ENCODE measurements at places on chromosomes 2 and 18.

DNA sequence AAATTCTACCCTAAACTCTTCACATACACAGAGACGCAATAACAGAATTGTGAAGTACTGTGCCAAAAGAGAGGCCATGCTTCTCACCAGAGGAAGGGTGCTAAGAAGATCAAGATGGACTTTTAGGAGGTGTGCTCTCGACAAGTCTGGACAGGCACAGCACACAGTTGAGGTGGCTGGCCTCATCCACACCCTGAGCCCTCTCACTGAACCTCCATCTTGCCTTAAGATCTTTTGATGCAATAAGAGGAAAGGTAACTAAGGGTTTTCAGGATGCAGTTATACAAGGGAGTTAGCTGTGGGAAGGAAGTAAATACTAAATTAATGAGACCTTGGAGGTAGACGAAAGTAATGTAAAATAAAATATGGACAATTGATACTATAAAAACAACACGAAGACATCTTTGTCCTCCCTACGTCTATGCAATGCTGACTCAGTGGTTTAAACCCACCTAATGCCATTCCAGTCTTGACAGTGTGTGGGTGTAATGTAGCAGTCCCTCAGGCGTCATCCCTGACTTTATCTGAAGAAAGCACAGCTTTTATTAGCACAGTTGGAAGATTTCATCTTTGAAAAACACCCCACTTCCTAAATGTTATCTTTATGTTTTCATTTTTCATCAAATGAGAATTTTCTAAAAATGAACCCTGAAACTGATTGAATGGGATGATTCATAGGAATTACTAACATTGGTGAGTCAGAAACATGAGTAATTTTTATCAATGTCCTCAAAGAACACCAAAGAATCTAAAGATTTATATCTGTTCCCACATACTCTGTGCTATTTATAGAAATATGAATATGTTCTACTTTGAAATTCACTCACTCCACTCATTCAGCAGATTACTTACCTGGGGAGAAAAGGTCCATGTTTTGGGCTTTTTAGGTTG, 34.0 kb upstream of the MALL start:
- DNase-seq = no peak

DNA sequence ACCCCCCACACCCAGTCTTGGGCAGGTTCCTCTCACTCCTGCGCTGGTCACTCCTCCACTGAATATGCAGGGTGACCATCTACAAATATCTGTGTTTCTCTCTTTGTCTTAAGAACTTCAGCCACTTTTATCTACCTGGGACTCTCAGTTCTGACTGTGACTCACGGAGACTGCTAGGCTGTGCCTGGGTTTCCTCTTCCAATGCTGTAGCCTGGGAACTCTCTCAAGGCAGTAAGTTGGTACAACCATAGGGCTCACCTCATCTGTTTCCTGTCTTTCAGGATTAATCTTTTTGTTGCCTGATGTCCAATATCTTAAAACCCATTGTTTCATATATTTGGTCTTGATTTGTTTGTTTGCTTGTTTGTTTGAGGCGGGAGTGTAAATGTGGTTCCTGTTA, 47.2 kb upstream of the ZNF396 start:
- no peak for DNase-seq

- DNase-seq = peak; percentile 43
Observed at GRCh38 chr2:158753641-158754611, 41.2 kb upstream of the DAPL1 start.

DNA sequence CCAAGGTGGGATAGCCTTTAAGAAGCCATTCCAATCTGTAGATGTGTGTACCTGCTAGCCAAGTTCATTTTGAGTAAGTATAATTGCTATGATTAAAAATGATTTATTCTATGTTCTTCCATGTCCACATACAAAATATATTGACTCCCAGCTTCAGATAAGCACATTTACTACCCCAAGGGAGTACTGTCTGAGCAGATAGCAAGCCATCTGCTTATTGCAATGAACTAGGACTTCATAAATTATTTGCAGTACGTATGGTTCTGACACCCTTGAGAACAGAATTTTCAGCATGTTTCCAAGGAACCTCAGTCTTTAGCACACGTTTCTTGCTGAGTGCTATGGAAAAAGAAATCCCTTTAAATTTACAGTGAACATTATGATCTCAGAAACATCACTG, 28.2 kb downstream of the ABCG5 start:
- DNase-seq = no peak

GRCh38 chr2:135279209-135279608, 227.1 kb downstream of the RAB3GAP1 start:
- DNase-seq = no peak

Data from Calu3 (cell line).